HuH-7 (cell line): ENCODE measurements at places on chromosomes 16 and 17.

DNA sequence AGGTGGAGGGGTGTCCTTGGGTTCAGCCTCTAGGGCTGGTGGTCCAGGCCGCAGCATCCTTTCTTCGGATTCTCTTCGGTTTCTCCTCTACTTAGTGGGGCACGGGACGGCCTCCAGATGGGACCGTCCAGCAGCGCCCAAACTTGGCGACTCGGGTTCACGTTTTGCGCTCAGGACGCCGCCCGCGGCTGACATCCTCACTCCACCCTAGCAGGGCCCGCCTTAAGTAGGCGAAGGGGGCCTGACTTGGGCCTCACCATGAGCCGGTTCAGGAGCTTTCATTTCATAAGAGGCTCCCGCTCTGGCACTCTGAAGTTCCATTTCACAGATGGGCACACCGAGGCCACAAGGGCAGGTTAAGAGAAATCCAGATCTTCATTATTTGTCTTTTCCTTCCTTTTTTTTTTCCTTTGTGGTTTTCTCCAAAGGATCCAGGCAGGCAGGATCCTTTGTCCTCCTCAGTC, 141.2 kb downstream of the SEC14L1 start:
- peak; percentile 75 for DNase-seq

- no peak for DNase-seq
Observed at GRCh38 chr17:9116861-9117568, 95.7 kb downstream of the NTN1 start.

DNA sequence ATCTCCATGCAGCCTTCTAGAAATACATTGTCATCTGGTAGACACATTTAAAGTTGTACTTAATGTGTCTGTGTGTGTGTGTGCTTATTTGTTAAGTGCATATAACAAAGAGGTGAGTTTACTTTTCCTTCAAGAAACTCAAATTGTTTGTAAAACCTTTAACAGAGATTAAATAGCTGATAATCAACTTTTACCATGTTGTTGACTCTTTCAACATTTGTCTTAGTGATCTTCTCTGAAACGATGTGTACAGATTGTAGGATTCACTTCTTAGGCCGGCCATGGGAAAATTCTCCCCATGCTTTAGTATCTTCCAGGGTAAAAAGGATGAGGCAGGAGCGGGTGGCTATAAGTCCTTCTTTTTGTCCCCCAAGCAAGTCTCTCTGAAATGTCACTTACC, 292.9 kb upstream of the MAF start:
- DNase-seq, result no peak

GRCh38 chr17:51228161-51228560, 31.7 kb downstream of the MBTD1 start:
- DNase-seq, result no peak

DNA sequence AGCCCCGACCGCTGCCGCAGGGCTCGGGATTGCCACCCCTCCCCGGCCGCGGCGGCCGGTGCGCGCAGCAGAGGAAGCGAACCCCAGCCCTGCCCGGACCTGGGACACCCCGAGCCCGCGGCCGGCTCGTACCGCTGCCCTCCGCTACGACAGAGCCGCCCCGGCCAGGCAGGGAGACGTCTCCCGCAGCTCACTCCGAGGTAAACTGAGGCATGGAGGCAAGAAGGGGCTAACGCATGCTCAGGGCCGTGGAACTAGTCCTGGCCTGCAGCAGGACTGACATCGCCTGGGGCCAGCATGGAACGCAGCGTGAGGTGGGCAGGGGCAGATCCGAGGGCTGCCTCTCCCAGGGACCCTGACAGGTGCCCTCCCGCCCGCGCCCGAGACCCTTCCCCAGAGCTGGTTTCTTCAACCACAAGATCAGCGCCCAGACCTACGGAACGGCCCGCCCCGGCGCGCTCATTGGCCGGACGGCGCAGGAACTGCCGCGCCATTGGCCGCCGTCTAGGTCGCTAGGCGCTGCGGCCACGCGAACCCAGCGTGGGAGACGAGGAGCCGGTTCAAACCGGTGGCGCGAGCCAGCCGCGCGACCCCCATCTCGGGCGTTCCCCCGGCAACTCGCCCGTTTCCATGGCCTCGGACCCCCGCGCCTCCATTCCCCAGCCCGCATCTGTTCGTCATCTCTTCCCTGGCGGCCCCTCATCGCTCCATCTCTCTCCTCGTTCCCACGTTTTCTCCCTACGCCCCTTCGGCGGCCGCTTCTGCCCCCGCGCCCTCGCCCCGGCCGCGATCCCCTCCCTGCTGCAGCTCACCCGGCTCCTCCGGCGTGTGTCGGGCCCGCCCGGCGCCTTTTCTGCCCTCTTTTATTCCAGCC, at the start of gene SLC43A2:
TSS of gene SLC43A2 (minus strand) at position 853 of the 874 bp plus-strand sequence. CDS start 960 bp downstream, outside the sequence.
- DNase-seq, result peak; percentile 93

GRCh38 chr16:48182979-48183537, 27.3 kb upstream of the ABCC12 start:
- DNase-seq, result no peak

GRCh38 chr17:15490634-15491261, 23.3 kb upstream of the CDRT4 start:
- DNase-seq, result no peak

- no peak for DNase-seq
Observed at GRCh38 chr17:57317079-57317478, 60.8 kb downstream of the MSI2 start.

DNA sequence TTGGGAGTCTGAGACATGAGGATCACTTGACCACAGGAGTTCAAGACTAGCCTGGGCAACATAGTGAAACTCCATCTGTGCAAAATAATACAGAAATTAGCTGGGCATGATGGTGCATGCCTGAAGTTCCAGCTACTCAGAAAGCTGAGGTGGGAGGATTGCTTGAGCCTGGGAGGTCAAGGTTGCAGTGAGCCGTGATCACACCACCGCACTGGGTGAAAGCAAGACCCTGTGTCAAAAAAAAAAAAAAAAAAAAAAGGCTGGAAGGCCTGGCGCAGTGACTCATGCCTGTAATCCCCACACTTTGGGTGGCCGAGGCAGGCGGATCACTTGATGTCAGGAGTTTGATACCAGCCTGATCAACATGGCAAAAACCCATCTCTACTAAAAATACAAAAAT, 8.1 kb downstream of the UBN1 start:
- no peak for DNase-seq

DNA sequence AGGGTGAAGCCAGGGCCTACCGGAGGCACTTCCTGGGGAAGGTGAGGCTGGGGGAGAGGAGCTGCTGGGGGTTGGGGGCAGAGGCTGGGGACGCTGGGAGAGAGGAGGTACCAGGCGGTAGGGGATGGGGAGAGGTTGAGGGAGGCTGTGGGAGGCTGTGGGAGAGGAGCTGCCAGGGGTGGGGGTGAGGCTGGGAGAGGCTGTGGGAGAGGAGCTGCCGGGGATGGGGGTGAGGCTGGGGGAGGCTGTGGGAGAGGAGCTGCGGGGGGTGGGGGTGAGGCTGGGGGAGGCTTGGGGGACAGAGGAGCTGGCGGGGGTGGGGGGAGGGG, 99.4 kb downstream of the OR1D5 start:
- no peak for DNase-seq

DNA sequence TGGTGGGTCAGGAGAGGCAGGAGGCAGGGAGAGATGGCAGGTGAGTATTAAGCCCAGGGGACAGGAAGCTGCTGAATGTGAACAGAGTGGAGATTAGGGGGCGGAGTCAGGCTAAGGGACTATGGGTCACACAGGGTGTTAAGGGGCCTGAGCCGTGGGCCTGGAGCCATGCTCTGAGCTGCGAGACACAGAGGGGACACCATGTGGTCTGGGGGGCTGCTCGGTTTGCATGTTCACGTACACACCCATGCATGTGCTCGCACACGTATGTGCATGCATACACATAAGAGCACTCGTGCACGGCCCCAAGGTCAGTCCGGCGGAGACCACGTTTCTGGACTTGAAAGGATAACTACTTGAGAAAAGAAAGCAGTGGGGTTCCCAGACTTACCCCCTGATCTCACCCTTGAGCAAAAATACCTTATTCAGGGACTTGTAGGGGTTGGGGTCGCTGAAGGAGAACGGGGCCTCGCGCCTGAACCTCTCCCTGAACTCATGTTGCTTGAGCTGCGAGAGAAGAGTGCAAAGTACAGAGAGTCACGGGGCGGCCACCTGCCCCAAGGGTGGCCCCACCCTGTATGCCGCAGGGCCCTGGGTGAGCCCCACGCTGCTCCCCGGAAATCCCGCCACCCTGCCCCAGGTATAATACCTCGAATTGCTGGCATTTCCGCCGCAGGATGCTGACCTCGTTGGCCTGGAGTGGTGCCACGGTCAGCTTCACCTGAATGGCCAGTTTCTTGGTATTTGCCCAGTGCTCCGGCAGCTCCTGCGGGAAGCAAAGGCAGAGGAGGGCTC, 50.8 kb downstream of the DNAH17 start:
- DNase-seq, result no peak

- peak; percentile 59 for DNase-seq
Observed at GRCh38 chr17:50920891-50921586, 54.9 kb upstream of the TOB1 start.

GRCh38 chr16:58824201-58824600, 90.1 kb upstream of the GOT2 start:
- no peak for DNase-seq

- DNase-seq, result no peak
Observed at GRCh38 chr17:56985371-56986162, 7.6 kb downstream of the SCPEP1 start.

- peak; percentile 88 for DNase-seq
Observed at GRCh38 chr17:3944485-3945388, 19.5 kb downstream of the ATP2A3 start.

- DNase-seq, result no peak
Observed at GRCh38 chr17:14201021-14201987, 35.4 kb downstream of the CDRT15 start.

DNA sequence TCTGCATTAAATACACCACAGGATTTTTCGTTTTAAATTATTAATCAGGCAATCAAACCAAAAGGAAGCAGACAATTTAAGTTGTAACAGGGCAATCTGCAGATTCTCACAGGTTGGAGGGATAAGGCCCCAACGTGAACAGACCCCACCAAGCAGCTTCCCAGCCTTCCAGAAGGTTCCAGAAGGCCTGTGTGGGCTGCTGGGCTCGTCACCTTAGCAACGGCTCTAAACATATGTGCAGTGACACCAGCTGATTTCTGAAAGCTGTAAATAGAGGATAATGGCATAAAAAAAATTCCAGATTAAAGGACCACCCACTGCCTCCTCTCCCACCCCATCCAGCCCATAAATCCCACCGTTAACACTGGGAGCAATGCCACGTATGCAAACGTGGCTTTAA, 123.8 kb downstream of the ZNF778 start:
- DNase-seq, result no peak

DNA sequence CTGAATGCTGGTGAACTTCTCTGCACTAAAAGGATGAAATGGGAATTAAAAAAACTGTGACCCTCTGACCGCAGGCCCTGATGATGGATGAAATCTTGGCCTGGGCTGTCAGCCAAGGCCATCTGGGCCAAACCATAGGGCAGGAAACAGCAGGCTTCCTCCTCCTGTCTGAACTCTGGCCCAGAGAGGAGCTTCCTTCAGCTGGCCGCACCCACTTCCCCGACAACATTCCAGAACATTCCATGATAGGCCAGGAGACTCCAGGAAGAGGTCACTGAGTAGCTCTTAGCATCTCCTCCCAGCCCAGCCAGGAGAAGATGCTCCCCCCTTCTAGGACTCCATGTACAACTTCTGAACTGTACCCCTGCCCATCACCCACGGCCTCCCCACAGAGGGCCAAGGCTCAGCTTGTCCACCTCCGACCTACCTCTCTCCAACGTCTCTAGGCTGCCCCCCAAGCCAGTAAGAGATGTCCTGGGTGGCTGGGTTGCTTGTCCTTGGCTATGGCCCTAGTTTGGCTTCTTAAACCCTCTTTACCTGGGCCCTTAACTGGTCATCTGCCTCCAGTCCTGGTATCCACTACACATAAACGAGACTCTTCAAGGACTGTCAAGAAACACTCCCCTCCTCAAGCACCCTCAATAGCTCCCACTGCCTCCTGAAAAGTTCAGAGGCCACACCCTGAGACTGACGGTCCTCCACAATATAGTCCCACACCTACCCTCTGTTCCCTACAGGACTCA, 1.7 kb downstream of the RPH3AL start:
- peak; percentile 52 for DNase-seq

DNA sequence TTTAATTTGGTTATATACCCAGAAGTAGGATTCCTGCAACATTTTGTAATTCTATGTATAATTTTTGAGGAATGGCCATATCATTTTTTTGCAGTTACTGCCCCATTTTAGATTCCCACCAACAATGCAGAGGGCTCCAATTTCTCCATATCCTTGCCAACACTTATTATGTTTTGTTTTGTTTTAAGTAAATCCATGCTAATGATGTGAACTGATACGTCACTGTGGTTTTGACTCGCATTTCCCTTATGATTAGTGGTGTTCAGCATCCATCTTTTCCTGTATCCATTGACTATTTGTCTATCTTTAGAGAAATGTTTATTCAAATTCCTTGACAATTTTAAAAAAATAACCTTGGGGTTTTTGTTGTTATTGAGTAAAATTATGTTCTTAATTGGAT, 826.4 kb downstream of the CDH11 start:
- DNase-seq, result no peak

DNA sequence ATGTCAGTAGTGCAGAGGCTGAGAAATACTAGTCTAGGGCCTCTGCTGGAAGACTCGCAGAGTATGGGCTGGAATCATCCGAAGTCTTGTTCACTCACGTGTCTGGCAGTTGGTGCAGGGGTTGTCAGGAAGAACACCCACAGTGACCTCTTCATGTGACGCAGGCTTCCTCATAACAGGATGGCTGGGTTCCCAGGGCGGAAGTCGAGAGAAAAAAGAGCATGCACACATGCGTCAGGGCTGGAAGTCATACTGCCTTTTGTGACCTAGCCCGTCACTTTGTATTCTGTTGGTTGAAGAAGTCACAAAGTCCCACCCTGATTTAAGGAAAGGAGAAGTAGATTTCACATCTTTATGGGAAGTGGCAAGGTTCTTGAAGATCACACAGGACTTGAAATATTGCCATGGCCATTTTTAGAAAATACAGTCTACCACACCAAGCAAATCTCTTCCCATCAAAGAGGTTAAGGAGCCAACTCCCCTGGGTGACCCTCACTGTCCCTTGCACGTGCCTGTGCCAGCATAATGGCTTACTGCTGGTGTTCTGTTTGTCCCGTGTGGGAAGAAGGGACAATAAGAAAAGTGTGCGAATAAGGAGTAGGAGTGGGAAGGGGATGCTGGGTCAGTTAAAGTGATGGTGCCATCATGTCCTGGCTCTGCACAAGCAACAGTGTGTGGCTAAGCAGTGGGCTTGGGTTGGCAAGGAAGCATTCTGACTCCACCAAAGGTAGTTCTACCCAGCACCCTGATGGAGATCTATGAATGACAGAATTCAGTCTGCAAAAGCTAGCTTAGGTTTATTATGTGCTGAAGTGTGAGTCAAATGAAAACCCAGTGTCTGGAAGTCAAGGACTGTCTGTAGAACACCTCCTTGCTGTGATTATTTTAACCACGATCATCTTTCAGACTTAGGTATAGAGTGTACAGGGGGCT, 28.1 kb downstream of the HEATR3 start:
- no peak for DNase-seq

- DNase-seq, result no peak
Observed at GRCh38 chr17:57099165-57099564, 14.1 kb downstream of the AKAP1 start.

- DNase-seq, result no peak
Observed at GRCh38 chr17:56222255-56222654, 69.0 kb downstream of the ANKFN1 start.

GRCh38 chr17:78433780-78434335, 55.4 kb downstream of the PGS1 start:
- DNase-seq, result no peak

- DNase-seq, result no peak
Observed at GRCh38 chr16:9859701-9860327, 322.4 kb downstream of the GRIN2A start.
